T follicular helper cell (primary cell): ENCODE measurements at places on chromosomes 7 and 10.

- DNase-seq: no peak
Observed at GRCh38 chr7:149196705-149197171, 1.4 kb downstream of the ZNF282 start.

- DNase-seq: no peak
Observed at GRCh38 chr7:49780953-49781352, 7.5 kb downstream of the VWC2 start.

DNA sequence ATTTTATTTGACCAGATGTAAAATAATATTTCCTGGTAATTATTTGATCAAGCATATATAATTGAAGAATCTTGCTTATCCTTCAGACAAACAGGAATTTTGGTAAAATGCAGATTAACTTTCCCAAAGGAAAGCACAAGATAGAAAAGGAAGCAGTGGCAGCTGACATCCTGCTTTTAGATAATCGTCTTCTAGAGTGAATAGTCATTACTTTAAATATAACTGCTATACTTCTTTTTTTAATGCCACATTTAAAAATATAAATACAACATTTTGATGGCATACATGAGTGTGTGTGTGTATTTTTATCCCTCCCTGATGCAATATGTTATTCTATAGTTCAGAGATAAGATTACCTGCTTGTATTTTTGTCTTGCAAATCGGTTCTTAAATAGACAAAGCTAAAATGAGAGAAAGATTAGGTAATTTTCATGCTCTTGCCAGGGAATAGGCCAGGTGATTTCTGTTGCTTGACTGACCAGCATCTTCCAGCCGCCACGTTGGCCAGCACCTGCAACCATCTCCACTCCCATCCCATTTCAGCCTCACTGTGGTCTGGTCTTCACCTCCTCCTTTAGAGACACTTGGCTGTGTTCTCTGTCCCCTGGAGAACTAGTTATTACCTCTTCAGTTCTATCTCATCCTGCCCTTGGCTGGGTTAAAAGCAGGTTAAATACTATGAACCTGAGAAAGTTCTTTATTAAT lies 58.1 kb downstream of the MDFIC start:
- DNase-seq: no peak

DNA sequence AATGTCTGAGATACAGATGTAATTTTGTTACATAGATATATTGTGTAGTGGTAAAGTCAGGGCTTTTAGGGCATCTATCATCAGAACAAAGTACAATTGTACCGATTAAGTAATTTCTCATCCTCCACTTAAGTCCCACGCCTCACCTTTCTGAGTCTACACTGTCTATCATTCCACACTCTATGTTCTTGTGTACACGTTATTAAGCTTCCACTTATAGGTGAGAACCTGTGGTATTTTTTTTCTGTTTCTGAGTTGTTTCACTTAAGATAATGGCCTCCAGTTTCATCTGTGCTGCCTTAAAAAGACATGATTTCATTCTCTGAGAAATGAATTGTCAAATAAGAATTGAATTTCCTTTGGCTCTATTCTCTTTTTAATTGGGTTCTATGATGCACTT lies 15.5 kb upstream of the OSBPL3 start:
- no peak for DNase-seq
